Stimulated activated CD8-positive, alpha-beta memory T cell treated with anti-CD3 and anti-CD28 coated beads, Interleukin-4, amount 100 ng/mL, for 1 hour (primary cell): ENCODE measurements at places on chromosomes 1 and 21.

DNA sequence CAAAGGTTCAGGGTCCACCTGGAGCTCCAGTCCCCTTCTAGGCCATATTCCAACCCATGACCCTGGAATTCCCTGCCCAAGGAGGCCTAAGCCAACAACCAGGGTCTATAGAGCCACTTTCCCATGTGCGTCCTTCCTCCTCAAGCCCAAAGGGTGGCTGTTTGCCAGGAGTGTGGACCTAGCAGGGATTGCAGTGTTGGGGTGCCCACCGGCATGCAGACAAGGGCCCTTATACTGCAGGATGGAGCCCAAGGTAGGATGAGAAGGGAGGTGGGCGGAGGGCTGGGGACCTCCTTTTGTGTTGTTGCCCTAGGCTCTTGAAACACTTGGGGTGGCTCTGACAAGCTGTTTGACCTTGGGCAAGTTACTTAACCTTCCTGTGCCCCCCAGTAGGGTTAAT is 19.7 kb upstream of the ADGRB2 start:
- no peak for DNase-seq

GRCh38 chr1:22275626-22276395 is 132.9 kb upstream of the WNT4 start:
- DNase-seq, result no peak

- DNase-seq, result no peak
Measured at GRCh38 chr1:66375125-66375524, 158.8 kb upstream of the SGIP1 start.

- DNase-seq, result no peak
Measured at GRCh38 chr21:28336314-28336713, 656.4 kb downstream of the LTN1 start.

DNA sequence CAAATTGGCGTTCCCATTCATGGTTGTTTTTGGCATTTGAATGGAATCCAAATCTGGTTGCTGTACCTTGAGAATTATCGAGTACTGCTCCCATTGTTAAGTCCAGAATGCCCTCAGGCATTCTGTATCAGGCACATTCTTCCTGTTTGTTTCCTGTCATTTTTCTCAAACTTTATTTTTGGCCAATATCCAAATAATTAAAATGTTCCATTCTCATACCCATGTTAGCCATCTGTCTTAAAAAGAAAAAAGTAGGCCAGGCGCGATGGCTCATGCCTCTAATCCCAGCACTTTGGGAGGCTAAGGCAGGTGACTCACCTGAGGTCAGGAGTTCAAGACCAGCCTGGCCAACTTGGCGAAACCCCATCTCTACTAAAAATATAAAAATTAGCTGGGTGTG is 29.3 kb upstream of the SHISA4 start:
- no peak for DNase-seq

- no peak for DNase-seq
Measured at GRCh38 chr1:42923367-42924081, 35.1 kb downstream of the SLC2A1 start.

DNA sequence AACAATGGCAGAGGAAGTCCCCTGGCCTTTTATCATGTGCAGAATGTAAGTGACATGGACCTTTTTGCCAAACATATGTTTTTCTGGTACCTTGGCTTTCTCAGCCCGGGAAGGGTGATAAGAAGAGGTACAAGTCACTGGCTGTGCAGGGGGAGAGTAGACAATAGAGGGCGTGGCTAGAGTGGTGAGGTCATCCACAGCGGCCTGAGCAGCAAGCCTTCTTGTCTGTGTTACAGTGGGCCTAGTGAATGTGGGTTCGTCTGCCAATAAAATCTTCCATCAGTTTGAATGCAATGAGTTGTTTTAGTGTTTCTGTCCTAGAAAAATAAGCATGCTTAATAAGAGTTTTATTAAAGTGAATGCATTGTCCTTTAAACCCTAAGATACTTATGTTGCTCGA is 59.0 kb upstream of the PGD start:
- no peak for DNase-seq

DNA sequence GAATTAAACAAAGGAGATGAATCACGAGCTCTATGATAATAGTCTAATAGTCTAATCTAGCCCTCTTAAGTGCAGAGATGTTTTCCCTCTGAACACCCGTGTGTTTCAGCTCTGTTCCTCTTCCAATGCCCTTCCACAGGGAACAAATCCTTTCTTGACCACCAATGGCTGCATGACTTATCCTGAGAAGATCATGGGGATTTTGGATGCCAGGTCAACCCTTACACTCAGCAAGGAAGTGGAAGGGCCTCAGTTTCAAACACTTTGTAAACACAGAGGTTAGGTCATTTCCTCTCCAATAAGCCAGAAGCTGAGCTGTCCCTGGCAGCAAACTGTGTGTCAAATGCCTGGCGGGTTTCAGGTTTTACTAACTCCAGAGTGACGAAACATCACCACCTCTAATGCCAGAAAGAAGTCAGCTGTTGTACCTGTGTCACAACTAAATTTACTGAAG is 200.0 kb downstream of the GABPA start:
- DNase-seq, result no peak

GRCh38 chr1:32014199-32014947 is 705 bp downstream of the KHDRBS1 start:
- DNase-seq, result peak; percentile 11

DNA sequence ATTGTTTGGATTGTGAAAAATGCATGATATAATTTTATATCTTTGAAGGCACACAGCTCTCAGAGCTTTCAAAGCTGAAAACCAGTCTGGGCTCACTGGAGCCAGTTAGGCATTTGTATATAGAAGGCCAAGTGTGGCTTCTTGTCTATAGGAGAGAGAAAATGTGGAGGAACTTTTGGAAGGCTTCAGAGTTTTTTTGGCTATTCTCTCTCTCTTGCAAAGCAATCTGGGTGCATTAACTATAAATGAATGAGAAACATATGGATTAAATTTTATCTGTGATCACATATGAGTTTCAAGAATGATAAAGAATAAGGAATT is 216.7 kb upstream of the HOOK1 start:
- DNase-seq, result no peak

DNA sequence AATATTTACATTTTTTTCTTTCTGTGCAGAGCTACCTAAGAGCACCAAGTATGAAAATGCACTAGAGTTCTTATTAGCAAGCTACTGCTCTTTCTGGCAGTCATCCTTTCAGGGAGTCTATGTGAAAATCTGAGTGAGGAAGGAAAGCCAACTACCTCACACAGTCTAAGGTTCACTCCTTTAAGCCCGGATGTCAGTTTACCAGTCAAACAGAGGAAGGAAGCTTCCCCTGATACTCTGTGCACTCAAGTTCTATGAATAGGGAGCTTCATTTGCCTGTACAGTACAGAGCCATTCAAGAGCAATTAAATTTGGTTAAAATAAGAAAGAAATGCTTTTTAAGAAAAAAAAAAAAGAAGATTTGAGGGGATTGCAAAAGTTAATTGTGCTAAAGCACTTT is 6.9 kb downstream of the COL11A1 start:
- no peak for DNase-seq

DNA sequence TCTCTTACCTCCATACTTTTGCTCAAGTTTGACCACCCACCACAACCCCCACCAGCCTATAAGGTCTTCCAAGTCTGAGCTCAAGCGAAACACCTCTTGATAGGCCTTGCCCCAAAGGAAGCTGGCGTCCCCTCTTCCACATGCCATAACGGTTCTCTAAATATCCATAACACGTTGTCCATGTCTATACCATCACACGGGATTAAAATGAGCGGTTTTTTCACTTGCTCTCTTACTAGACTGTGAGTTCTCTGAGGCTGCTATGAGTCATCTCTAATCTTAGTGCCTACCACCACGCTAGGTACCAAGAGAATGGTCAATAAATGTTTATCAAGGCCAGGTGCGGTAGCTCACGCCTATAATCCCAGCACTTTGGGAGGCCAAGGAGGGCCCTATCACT is 41.0 kb downstream of the WASF2 start:
- no peak for DNase-seq

- no peak for DNase-seq
Measured at GRCh38 chr1:248788327-248788726, 32.8 kb upstream of the LYPD8 start.

DNA sequence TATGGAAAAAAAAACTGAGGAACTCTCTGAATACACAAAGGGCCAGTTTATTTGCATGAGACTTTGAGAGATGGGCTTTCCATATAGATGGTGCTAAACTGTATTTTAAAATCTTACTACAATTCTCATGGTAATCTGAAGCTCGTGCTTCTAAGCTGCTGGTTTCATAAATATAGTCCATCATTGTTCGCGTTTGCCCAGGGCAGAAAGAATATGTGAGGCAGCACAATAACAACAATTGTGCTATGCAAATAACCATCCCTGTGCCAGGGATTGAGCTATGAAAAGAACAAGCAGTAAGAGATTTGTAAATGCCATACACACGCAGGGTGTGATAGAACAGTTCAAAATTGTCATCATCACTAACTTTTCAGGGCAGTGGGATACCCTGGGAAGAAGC is 4.9 kb upstream of the EPS15 start:
- DNase-seq, result no peak

DNA sequence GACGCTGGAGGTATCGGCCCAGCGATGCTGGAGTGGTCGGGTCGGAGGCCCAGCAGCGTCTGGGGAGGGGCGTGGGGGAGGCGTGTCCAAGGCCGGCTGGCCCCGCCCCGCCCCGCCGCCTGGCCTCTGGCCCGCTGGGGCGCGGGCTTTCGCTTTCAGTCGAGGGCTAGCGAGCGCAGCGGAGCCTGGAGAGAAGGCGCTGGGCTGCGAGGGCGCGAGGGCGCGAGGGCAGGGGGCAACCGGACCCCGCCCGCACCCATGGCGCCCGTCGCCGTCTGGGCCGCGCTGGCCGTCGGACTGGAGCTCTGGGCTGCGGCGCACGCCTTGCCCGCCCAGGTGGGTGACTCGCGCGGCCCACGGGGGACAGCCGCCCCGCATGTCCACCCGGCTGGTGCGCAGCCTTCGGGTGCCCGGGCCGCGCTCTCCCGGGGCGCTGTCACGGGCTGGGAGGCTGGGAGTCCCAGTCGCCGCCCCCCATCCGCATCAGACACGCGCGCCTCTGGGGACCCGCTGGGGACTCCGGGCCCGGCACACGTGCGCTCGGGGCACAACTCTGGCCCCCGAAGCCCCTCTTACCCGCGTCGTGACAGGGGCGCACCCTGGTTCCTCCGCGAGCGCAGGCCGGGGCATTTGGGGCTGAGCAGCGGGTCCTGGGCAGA is at the start of gene TNFRSF1B:
Gene TNFRSF1B (plus strand): TSS at position 158 of the 659 bp plus-strand sequence. CDS start 101 bp downstream, at position 259.
- DNase-seq, result peak; percentile 48

DNA sequence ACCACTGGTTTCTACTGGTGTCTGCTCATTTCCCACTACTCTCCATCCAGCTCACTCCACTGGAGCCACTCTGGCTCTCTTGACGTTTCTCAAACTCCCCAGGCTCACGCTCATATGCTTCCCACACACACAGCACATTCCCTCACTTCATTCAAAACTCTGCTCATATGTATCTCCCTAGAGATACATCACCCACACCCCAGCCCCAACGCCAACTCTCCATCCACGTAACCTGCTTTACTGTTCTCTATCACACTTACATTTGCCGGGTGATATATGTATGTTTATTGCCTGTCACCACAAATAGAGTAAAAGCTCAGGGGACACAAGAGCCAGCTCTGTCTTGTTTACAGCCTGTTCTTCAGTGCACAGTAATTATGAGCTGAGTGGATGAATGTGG is 22.2 kb downstream of the EBNA1BP2 start:
- no peak for DNase-seq

DNA sequence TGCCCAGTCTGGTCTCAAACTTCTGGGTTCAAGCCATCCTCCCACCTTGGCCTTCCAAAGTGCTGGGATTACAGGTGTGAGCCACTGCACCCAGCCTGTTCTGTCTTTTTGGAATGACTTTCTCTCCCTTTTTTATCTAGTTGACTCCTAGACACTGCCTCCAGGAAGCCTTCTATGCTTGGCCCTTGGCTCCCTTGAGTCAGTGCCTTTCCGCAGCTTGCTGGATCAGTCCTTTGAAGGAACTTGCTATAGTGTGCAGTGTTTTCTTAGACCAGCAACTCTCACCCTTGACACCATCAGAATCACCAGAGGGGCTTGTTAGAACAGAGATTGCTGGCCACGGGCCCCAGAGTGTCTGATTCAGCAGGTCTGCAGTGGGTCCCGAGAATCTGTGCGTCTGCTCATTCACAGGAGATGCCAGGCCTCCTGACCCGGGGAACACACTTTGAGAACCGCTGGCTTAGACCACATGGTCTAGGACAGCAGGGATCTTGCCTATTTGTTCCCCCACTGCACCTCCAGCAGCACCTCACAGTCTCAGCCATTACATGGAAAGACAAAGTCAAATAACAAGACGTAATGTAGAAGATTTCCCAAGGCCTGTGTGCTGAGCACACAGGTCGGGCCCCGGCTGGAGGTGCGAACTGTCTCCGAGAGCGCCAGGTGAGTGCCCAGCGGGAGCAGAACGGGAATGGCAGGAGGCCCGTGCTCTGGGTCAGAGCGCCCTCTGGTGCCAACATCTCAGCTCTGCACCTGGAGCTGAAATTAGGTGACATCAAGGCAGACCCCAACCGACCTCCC is 27.4 kb upstream of the CTPS1 start:
- DNase-seq, result peak; percentile 40

GRCh38 chr1:3468236-3469103 is 14.0 kb downstream of the ARHGEF16 start:
- DNase-seq, result no peak

GRCh38 chr1:2594001-2594640 is 7.5 kb downstream of the PRXL2B start:
- DNase-seq, result no peak

- DNase-seq, result no peak
Measured at GRCh38 chr1:111556325-111557037, 53.0 kb upstream of the ADORA3 start.

GRCh38 chr1:47403321-47403910 is 12.7 kb upstream of the FOXE3 start:
- no peak for DNase-seq

DNA sequence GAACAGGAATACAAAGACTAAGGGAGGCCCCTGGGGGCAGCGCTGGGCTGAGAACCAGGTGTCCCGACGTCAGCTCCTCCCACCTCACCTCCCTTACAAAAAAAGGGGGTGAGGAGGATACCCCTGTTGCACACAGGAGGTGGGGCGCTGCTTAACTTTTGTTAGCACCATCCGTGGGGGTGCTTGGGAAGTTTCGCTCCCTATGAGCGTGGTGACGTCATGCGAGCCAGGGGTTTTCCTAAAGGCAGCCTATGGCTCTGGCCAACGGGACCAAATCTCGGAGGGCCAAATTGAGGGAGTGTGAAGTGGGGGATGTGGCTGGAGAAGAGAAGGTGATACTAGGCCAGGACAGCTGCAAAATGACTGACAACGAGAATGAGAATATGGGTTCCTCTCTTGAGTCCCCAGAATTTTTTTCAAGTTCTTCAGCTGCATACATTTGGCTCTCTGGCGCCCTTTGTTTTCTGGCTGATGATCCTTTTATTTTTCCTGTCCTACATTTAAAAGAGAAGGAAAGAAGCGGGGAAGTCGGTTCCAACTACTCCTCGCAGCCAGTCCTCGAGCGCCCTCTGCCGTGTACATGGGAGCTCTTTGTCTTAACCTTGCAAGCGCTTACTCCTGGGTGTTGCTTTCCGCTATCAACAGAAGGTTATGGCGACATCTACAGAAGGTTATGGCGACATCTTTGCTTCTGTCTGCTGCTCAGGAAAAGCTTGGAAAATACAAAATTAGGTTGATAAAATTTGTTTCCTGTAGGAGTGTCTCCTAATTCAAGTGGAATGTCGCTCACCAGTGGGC is 48.0 kb upstream of the ZC3H11B start:
- no peak for DNase-seq

- DNase-seq, result no peak
Measured at GRCh38 chr1:8165595-8166360, 139.7 kb upstream of the ERRFI1 start.
